CD8-positive, alpha-beta T cell (primary cell): ENCODE measurements at places on chromosomes 3 and 15.

DNA sequence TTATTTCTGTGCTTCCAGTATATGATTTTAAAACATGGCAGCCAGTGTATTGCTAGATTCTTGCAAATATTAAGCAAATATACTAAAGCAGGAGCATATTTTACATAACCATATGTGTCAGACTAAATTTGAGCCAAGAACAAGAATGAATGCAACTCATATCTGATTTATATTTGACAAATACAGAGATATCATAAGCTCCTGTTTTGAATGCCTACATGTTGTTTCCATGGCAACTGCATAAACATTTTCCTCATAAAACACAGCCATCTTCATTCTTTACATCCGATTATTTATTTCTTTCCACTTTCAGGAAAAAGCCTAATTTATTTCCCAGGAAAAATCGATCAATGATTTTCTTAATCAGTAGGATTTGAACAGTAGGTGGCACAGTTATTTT, 172.2 kb upstream of the TSPAN3 start:
- no peak for DNase-seq

DNA sequence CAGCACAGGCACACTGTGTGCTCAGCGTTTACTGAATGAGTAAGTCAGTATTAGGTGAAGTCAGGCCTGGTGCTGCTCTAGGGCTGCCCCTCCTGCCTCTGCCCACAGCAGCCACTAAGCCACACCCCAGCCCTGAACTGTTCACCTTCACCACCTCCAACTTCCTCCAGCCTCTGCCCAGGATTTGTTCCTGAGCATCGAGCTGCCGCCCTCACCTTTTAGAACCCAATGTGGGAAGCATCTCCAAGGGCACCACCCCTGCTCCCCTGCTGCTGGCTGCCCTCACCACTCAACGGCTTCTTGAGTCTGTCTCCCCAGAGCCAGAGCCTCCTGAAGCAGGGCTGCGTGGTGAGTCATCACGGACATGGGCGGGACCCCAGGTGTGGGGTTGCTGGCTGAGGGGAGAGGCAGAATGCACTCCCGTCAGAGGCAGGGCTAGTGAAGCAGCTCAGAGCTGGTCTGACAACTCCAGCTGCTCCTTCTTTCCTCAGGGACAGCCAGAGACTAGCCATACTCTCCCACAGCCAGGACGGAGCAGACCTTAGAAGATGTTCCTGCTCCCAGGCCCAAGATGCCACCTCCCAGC, 5.8 kb downstream of the HYAL2 start:
- peak; percentile 83 for DNase-seq

- no peak for DNase-seq
Observed at GRCh38 chr15:62706317-62706716, 336.2 kb upstream of the TPM1 start.

- no peak for DNase-seq
Observed at GRCh38 chr3:53555068-53555588, 60.7 kb downstream of the CACNA1D start.

GRCh38 chr3:170471149-170471548, 52.5 kb downstream of the CLDN11 start:
- DNase-seq: no peak

DNA sequence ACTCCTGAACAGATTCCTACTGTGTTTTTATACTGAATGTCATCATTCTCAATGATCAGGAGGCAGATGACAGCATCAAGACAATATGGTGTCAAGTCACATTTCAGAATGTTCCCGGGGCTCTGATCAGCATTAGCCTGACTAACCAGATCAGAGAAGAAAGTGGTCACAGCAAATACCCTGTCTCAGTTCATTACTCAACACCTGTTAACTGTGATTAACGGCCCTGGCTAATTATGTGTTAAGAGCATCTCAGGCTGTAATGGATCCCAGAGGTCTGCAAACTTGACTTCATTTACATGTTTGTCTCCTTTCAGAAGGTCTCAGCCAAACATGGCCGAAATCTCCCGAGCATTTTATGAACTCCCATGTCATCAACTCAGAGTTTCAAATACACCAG, 833.7 kb downstream of the FHIT start:
- no peak for DNase-seq

DNA sequence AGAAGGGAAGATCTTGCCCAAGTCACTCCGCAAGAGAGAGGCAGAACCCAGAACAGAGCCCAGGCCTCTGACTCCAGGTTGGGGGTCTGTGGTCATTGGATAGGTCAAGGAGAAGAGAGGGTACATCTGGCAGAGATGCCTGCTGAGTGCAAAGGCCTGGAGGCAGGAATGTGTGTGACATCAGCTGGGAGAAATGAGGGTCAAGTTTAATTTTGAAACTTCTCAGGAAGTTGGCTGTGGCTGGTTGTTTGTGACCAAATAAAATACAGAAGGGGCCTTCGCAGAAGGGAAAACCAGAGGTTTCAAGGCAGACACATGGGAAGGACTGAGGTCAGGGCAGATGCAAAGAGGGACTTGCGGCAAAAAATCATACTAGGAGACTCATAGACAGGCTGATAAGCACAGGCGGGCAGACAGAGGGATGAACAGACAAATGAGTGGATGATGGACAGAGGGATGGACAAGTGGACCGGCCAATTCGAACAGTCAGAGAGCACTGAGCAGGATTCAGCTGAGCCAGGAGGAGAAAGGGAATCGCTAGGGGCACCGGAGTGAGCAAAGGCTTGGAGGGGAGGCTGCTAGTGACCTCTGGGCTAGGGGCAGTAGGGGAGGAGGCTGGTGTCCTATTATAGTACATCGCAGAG, 28.8 kb upstream of the CACNA2D2 start:
- no peak for DNase-seq

DNA sequence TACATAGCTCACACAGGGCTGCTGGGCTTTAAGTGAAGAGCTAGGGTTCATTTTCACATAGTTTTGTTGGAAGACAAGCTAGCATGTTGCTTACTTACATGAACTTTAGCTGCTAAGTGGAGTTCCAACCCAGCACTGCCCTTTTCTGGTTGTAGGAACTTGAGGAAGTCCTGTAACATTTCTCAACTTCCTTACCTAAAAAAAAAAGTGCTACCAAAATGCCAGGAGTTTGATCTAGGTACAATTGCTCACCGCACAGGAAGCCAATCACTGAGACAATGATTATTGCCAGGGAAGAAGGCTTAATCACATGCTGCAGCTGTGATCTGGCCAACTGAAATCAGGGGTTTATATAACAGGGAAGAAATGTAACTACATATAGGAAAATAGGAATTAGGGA, 52.8 kb downstream of the IL12A start:
- no peak for DNase-seq

DNA sequence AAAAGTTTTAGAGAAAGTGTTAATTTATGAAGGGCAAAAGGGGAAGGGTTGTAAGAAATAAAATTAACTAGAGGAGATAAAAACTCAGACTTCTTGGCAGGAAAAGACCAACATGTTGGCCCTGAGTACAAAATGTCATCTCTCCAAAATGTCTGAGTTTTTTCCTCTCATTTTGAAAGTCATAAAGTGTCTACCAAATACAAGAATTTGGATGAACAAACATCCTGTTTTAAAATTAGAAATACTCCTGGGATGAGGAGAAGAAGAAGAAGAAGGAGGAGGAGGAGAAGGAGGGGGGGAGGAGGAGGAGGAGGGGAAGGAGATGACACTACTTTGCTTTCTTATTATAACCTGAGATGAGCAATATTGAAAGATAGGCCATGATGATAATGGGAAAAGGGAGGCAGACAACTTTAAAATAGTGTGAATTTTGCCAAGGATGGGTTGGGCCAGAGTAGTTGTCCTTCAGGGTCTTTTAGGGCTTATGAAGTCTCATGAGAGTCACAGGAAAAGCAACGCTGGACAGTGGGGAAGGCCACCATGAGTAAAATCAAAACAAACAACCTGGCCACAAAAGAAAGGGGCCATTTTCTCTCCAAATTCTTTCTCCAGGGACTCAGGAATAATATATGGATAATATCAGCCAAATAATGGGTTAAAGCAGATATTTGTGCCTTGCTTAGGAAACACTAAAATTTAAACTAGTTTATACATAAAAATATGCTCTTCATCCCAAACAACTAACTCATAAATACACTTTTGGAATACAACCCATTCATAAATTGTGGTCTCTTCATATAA, 632.9 kb downstream of the EPHA3 start:
- no peak for DNase-seq

- DNase-seq: no peak
Observed at GRCh38 chr15:36079021-36079420, 500.4 kb upstream of the CDIN1 start.

- no peak for DNase-seq
Observed at GRCh38 chr3:175598740-175599139, 739.6 kb downstream of the NAALADL2 start.

- no peak for DNase-seq
Observed at GRCh38 chr3:52126036-52126435, 28.2 kb downstream of the POC1A start.

- DNase-seq: no peak
Observed at GRCh38 chr3:174488527-174488926, 370.6 kb upstream of the NAALADL2 start.

DNA sequence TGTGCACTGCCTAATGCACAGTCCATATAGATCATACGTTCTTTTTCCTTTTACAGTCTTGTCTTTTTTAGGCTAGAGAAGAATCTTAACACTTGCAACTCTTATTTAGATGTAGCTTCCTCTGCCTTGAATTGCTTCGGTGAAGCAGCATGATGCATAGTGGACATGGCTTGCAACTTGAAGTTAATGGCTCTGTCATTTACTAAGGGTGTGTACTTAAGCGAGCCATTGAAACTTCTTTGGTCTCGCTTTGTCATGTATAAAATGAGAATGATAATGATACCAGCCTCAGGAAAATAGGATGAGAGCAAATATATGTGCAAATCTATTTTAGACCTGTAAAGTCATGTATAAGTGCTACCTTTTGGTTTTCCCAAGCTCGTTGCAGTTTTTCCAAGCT, 147.4 kb downstream of the GHSR start:
- no peak for DNase-seq

DNA sequence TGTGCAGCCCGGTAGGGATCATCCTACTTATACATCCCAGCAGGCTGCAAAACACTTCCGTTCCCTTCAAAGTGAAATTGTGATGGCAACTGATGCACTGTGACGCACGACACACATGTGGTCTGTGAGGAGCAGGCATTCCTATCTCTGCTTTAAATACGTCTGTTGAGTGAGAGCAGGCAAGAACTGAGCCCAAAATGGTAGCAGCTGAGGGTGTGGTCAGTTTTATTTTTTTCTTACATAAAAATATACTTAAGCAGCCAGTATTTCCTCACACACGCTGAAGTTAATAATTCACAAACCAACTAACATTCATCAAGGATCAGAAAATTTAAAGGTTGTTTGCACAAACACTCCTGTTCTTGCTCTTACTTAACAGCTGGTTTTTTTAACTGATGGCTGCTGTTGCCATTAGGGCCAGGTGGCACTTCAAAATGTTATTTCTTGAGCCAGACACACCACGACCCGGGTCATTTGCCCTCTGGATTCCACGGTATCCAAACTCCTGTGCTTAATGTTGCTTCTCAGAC, 23.9 kb downstream of the LRIG1 start:
- no peak for DNase-seq

- DNase-seq: peak; percentile 33
Observed at GRCh38 chr3:196431181-196432136, 768 bp downstream of the UBXN7 start.

- DNase-seq: no peak
Observed at GRCh38 chr3:100169201-100169920, 55.1 kb upstream of the FILIP1L start.

DNA sequence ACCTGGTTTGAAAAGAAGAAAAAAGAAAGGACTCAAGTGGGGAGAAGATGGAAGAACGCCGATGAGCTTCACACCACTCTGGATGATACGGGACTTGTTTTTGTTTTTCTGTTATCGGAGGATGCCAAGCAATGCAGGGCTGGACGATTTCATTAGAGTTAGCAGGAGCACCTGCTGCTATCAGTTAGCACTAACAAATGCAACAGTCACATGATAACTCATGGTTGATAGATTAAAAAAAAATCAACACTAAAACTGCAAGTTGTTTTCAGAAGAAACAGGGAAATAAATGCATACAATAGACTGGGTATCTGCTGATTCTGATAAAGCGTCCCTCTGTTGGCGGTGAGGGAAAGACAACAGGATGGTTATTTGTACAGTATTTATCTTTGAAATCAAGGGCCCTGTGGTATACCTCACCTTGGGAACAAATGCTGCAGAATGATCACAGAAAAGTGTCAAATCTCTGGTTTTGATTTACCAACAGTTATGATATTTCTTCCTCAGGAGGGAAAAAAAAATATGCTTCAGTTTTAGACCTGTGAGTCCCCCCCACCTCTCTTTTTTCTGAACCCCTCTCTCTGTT, 575.1 kb downstream of the FOXP1 start:
- DNase-seq: no peak

- DNase-seq: no peak
Observed at GRCh38 chr15:43067717-43068461, 37.9 kb downstream of the UBR1 start.

- no peak for DNase-seq
Observed at GRCh38 chr3:67290438-67290837, 292.3 kb downstream of the KBTBD8 start.

DNA sequence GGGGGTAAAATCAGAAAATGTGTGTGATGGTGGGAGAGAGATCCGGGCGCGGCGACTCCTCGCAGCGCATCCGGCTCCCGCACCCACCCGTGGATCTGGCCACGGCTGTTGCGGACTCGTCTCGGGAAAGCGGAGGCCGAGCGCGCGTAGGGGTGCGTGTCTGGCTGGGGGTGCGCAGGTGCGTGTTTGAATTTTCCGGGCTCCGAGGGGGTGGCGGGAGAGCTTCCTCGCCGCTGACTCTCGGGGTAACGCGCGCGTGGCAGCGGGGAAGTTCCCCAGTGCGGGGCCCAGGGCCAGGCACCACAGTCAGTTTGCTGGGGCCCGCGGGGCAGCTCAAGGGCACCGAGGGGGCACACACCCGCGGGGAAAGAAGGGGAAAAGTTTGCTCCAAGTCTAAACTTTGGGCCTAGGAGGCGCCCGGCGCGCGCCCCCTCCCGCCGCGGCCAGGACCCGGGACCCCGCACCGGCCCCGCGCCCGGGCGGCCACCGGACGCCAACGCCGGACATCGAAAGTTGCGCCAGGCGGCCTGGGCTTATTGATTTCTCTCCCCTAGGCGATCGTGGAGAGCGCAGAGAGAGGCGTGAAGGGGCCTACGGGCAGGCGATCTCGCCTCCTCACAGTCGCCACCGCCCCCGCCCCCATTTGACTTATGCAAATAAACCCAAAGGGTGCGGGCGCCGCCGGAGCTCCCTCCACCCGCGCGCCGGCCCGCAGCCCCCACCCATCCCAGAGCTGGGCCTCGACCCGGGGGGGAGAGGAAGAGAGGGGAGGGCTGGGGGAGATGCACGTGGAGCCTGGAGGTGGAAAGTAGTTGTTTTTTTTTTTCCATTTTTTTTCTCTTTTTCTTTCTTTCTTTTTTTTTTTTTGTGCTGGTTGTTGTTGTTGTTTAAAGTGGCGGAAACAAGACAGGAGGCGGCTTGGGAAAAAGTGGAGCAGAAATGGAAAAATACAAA, 639 bp downstream of the FOXP1 start:
- DNase-seq: peak; percentile 64
